NCI-H446 treated with DMSO at 0.1 percent for 48 hours (cell line): ENCODE measurements at places on chromosomes 2 and 18.

DNA sequence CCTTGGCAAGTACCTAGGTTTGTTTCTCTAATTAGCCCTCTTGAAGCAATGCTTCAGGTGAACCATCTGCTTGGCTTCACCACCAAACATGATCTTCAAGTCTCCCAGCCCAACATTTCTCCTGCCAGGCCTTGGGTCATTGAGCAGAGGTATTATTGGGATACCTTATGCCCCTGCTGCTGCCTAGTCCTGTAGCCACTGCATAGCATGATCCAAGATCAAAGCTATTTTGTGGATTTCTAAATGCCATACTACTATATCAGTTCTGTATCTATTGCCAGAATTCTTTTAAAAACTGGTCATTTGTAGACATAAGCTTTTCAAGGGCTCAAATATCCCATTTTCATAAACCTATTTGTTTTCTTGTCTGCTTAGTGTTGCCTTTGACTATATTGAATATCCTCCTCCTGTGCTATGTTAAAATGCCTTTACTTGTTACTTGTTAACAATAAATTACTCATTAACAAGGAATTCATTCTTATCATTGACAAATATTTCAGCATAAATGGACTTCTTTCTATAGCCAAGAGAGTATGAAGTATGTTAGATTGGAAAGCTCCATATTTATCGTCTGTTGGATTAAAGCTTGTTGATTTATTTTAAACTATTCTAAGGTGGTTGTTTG, 204.5 kb upstream of the RBBP8 start:
- DNase-seq: no peak

GRCh38 chr2:144972676-144973075, 452.8 kb upstream of the ZEB2 start:
- DNase-seq: no peak

GRCh38 chr2:11602563-11603204, 67.3 kb downstream of the NTSR2 start:
- no peak for DNase-seq

GRCh38 chr2:219182331-219183150, 4.5 kb downstream of the RETREG2 start:
- no peak for DNase-seq

GRCh38 chr2:205914213-205915129, 171.5 kb downstream of the INO80D start:
- no peak for DNase-seq

DNA sequence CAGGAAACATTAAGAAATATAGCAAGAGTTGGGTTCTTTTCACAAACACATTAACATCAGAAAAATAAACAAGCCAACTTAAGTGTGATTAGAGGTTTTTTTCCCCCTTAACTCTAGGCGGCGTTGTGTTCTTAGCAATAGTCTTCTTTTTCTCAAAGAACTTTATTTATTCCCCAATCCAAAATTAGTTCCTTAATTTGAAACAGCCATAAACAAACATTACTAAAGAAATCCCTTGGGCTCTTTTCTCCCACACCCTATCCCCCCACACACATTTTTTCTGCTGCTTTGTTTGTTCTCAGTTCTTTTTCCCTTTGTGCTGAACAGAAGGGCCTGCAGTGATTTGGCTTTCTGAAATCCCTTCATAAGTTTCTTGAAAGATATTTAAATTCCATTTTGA, 13.2 kb upstream of the MYO1B start:
- DNase-seq: no peak

GRCh38 chr2:133553251-133553650, 15.0 kb downstream of the NCKAP5 start:
- DNase-seq: no peak

DNA sequence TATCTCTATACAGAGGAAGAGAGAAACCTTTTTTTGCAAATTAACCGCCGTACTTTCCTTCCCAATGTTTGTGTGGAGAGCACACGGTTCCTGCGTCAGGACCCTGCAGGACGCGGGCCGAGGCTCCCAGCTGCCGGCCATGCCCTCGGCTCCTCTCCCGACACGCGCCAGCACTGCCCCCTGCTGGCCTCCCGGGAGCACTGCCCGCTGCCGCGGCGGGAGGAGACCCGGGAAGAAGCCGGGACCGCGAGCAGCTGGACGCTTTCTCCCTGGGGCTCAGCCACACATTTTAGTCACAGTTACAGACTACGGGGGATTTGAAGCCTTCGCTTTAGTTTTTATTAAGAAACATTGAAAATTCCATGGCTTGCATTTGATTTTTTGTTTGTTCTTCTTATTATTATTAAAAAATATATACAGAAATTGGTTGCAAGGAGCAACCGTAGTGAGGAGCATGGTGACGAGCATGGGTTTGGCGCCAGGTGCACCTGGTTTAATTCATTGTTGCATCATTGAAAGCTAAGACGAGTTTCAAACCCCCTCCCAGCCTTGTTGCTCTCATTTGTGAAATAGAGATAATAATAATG, 401.2 kb downstream of the GALR1 start:
- peak; percentile 19 for DNase-seq

DNA sequence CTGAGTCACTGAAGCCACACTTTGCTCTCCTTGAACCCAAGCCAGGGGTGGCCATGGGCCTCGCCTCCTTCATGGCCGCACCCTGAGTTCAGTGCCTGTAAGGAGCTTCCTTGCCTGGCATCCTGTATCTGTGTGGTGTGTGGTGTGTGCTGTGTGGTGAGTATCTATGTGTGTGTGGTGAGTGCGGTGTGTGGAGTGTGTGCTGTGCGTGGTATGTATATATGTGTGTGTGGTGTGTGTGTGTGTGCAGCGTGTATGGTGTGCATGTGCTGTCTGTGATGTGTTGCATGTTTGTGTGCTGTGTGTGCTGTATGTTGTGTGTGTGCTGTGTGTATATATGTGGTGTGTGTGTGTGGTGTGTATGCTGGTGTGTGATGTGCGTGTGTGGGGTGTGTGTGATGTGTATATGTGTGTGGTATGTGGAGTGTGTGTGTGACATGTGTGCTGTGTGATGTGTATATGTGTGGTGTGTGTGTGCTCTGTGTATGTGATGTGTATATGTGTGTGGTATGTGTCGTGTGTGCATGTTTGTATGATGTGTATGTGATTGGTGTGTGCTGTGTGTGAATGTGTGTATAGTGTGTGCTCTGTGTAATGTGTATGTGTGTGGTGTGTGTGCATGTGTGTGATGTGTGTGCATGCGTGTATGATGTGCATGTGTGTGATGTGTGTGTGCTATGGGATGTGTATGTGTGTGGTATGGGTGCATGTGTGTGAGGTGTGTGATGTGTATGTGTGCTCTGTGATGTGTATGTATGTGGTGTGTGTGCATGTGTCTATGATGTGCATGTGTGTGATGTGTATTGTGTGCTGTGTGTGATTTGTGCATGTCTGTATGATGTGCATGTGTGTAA, 22.6 kb downstream of the PRELID3A start:
- DNase-seq: no peak

DNA sequence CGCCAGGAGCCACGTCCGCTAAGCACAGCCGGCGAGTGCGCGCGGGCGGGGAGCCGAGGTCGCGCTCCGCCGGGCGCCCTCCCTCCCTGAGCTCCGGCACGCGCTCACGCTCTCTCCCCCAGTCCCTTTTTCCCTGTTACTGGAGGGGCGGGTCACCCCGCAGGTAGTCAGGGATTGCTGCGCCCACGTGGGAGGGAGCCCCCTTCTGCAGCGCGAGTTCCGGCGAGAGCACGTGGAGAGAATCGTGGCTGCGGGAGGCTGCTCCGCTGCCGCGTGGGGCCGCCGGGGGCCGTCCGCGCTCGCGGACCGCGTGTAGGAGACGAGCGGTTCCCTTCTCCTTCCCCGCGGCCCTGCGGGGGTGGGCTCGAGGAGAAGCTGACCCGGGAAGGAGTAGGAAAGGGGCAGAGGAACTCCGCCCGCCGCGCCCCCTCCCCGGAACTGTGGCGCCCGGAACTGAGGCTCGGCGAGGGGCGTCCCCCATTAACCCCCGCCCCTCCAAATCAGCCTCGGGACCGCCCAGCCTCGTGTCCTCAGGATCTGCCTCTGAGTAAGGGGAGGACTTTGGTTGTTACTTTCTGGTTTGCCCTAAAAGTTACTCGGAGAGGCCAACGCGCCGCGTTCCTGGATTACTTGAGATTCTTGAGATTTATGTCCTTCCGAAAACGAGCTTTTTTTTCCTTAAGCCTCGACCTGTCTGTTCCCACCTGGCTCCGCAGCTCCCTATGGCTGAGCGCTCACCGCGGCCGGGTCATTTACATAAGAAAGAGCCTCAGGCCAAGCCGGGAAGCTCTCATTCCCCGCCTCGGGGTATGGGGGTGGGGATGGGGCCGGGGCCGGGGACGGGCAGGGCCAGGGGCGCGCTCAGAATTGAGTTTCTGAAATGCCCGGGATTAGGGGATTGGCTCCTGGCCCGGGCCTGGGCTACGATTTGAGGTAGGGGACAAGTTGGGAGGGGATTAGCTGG, 1.1 kb downstream of the HK2 start:
- DNase-seq: peak; percentile 22

- DNase-seq: no peak
Observed at GRCh38 chr2:98731041-98731893, at the start of gene MGAT4A. Gene MGAT4A (minus strand): TSS chr2:98731132. CDS start chr2:98726332, 4,800 bp downstream.

GRCh38 chr2:239224199-239224570, 176.6 kb downstream of the HDAC4 start:
- DNase-seq: no peak

DNA sequence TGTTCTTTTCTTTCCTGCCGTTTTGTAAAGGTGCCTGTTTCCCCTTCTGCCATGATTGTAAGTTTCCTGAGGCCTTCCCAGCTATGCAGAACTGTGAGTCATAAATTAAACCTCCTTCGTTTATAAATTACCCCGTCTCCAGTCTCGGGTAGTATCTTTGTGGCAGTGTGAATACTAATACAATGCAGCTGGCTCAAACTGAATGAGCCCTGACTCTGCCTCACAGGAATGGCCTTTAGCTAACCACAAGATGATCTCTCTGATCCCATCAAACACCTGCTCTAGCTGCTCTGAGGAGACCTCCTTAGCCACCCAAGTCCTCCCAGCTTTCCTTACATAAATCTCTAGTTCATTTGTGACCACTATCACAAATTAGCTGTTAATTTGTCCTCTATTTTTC, 41.5 kb upstream of the CAB39 start:
- no peak for DNase-seq

DNA sequence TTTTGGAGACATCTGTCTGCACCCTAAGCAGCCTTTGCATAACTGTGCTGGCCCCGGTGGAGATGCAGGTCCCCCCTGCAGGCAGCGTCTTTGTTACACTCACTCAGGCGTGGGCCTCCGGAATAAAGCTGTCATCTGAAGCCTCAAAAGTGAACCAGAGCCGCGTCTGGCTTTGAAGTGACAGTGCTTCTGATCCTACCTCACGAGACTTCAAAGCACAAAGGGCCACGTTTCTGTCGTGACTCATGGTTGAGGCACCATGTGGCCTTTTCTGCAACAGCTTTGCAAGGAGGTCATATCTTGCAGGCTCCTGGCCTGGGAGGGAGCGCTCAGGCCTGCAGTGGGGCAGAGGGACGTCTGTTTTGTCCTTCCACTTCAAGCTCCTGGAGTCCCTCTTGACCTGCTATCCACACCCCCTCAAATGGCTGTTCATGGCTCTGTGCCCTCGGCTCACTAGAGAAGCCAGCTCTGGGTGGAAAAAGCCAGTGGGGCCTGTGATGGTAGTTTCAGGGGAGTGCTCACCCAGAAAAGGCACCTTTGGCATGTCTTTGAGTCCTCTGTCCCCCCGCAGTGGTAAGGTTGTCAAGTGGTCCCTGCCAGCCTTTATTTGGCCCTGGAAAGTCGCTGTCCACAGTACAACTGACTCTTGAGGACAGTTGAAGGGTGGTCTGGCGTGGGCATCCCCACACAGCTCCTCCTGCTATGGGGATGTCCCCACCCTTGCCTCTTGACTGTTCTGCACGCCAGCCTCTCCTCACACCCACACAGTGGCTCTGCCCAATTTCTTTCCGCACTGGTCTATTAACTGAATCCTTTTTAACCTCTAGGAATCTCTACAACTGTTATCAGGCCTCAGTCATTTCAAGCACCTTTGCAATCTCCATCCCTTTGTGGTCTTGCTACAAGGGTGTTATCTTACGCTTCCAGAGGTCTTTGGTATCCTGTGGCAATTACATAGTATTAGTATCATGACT, 19.3 kb downstream of the GPR55 start:
- DNase-seq: no peak

- DNase-seq: no peak
Observed at GRCh38 chr2:224982910-224983711, 59.2 kb downstream of the DOCK10 start.

DNA sequence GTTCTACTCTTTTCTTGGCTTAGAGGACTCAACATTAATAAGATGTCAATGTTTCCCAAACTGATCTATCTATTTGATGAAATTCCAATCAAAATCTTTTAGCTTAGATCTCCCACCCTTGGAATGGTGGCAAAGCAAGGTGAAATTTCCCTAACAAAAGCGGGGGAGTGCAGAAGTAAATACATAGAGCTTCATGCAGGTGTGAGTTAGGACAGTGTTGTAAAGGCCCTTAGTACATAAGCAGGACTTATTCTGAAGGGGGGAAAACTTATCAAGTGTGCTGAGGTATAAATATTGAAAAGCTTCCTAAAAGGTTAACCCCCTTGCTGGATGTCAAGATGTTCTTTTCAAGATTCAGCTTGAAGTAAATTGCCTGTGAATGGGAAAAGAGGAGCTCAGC, 608.6 kb upstream of the CELF4 start:
- no peak for DNase-seq

GRCh38 chr2:120545521-120546047, 190.1 kb upstream of the GLI2 start:
- no peak for DNase-seq

DNA sequence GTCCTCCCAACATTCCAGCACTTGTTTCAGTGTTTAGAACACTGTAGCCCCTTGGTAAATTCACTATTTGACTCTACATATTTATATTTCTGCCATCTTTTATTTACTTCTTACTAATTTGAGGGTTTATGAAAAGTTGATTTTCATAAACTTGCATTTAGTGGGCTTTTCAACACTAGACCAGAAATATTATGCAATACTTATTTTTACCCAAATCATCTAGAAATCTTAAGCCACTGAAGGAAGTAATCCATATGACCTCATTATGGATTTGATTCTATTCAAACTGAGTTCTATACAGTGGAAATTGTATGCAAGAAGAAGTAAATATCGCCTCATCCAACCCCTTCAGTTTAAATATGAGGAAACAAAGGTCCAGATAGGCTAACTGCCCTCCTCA, 92.6 kb upstream of the VRK2 start:
- DNase-seq: no peak

- no peak for DNase-seq
Observed at GRCh38 chr2:147546109-147546508, 298.7 kb upstream of the ACVR2A start.

GRCh38 chr2:127598711-127599110, 47.2 kb upstream of the GPR17 start:
- no peak for DNase-seq

GRCh38 chr18:55573386-55573785, 14.6 kb downstream of the TCF4 start:
- DNase-seq: no peak
